Activated B cell treated with CpG ODN at 0.5 μM for 24 hours (primary cell): ENCODE measurements at places on chromosomes 12 and 14.

DNA sequence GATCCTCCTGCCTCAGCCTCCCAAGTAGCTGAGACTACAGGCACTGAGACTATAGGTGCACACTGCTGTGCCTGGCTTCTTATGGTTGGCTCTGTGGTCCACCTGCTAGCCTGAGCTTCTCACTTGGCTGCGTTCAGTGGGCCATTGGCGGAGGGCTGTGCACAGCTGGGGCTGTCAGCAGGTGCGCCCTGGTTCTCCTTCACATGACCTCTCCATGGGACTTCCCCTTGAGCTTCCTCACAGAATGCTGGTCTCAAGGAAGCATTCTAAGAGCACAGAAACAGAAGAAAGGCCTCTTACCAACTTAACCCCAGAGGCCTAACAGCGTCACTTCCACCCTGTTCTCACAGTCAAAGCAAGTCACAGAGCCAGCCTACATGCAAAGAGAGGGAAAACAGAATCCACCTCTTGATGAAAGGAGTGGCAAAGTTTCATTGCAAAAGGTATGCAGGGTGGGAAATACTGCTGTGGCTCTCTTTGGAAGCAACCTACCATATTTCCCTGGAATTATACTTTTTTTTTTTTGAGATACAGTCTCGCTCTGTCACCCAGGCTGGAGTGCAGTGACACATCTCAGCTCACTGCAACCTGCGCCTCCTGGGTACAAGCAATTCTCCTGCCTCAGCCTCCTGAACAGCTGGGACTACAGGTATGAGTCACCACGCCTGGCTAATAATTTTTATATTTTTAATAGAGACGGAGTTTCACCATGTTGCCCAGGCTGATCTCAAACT is 9.3 kb downstream of the RILPL2 start:
- peak; percentile 67 for DNase-seq

DNA sequence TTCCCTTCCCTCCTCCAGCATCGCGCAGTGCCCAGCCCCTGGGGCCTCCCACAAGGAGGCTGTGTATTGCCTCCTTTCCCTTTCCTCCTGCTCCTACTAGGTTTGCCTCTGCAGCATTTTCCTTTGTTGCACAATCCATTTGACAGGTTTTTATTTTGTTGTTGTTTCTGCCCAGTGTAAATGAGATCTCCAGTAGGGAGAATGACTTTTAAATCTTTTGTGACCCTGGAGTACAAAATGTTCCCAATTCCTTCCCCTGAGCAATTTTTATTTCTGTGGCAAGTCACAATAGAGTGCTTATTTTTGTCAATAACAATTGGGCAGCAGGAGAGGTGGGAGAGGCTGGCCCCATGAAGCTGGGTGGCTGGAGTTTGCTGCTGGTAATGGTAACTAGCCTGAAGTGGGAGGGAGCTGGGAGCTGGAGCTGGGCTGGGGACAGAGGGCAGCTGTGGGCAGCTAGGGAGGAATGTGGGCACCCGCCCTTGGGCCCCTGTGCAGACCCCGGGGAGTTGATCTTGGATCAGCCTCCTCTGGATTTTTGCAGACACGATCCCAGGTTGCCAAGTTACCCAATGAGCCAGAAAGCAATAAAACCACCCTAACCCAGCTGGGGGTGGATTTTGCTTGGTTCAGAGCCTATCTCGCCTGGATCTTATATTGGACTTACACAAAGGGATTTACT is 160.1 kb downstream of the KTN1 start:
- DNase-seq = no peak

DNA sequence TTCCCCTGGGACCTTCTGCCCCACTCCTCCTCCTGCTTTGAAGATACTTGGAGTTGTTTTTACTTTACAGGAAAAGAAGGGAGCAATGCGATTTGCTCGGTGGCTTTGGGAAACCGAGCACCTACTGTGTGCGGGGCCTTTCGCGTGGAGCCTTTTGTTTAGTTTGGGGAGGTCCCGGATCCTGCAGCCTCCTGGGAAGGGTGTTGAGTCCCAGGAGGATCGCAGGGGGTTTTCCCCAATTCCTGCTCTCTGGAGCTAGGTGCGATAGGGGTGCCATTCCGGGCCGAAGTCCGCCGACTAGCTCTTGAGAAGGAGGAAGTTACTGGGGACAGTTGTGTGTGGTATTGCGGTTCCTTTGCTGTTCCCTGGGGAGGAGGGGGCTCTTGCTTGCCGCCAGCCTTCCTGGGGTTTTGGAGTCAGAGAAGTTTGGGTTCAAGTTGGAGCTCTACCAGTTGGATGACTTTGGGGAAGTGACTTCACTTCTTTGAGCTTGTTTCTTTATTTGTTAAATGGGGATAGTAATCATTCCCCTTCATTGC is 1.1 kb downstream of the BRI3BP start:
- peak; percentile 52 for DNase-seq

DNA sequence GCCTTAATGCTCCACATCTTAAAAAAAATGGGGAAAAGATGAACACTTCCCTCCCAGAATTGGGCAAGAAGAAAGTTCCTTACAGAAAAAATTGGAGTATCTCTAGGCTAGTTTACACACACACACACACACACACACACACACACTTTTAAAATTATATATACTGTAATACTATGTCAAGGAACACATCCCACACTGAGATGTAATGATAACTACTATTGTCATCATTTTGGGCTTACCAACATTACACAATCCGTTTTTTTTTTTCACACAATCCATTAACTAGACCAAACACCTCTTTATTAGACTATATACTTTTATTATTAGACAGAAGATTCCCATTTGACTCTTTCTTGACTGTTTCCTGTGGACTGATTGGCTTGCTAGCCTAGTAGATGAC is 2.5 kb downstream of the LTBR start:
- no peak for DNase-seq

DNA sequence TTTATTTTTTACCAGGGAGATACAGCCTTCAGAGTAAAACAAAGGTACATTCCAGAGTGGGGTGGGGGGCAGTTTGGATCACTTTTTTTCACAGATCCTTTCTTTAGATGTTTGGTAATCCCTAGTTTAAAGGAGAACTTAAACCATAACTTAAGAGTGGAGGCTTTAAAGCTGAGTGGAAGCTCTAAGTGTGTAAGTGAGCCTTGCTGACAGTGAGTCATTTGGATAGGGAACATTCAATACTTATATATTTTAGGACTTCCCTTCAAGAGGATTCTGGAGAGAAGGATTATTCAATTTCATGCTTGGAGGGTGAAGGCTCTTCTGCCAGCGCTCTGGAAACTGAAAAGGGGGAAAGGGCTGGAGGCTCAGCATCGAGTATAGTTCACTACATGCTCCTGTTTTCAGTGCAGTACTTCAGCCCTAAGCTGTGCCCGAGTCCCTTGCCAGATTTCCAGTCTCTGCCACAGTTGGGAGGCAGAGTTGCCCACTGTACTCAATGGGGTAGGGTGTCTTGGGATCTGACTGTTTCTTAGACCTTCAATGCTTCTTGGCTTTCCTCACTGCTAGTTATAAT is 8.4 kb downstream of the PRKAG1 start:
- DNase-seq = no peak

DNA sequence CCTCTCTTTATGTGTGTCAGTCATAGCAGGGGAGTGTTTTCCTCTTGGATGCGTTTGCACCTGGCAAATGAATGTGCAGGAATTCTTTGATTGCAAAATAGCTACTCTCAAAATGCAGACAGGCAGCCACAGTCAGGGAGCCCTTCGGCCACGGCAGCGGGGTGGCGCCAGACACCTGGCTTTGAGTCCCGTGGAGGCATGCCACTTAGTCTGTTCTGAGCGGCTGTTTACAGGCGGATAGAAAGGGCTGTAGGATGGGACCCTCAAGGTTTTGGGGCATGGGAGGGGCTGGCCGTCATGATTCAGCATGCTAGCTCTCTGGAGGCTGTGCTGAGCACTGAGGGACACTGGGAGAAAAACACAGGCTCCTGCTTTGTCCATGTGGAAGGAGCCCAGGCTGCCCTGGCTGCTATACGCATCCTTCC is 117.1 kb downstream of the SLC25A47 start:
- no peak for DNase-seq
